IMR-90 (cell line): ENCODE measurements at places on chromosomes 16 and 17. TPM values are rescaled to one million over a fixed set of nuclear protein-coding genes. Genes with fewer than 3 reads are reported as not detected.

DNA sequence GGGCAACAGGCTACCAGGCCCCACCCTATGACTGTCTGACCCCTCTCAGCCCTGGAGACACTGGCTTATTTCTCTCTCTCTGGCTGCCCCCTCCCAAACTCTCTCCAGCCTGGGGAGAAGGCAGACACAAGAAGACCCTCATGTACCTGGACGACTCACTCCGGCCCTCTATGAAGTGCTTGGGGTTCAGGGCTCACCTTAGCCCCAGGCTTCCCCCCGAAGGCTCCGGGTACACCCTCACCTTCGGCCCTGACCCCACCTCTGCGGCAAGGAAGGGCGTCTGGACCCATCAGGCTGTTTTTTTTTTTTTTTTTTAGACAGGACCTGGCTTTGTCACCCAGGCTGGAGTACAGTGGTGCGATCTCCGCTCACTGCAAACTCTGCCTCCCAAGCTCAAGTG, 906 bp upstream of the CARMIL2 start:
- no peak for DNase-seq

DNA sequence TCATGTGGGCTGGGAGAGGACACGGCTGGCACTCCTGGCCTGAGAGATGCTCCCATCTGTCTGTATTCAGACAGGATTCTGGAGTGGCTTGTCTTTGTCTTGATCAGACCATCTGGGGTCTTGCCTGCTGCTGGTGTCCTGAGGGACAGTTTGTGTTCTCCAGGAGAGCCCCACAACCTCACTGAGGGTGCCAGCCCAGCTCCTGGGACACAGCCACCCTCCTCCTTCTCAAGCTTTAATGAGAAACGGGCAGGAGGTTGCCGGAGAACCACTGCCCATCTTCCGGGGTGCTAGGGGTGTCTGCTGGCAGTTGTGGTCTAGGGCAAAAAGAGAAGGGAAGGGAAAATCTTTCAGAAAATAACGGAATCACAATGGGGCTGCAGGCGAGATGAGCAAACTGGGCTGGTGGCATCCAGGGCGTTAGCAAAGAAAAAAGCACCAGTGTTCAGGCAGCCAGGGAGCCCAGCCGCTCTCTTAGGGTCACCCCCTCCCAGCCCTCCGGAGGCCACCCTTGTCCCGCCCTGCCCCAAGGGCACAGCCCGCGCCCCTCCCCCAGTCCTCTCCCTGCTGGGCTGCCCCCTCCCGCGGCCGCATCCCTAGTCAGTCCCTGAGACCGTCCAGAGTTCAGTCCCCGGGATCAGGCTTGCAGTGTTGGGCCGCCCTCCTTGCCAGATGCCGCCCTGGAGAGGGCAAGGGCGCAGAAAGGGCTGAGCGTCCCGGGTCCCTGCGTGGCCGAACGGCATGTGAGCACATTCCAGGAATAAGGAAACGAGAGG, 824.7 kb downstream of the KCNJ18 start:
- DNase-seq = no peak

- DNase-seq = no peak
Measured at GRCh38 chr17:3910420-3911270, 5.6 kb downstream of the P2RX1 start.

DNA sequence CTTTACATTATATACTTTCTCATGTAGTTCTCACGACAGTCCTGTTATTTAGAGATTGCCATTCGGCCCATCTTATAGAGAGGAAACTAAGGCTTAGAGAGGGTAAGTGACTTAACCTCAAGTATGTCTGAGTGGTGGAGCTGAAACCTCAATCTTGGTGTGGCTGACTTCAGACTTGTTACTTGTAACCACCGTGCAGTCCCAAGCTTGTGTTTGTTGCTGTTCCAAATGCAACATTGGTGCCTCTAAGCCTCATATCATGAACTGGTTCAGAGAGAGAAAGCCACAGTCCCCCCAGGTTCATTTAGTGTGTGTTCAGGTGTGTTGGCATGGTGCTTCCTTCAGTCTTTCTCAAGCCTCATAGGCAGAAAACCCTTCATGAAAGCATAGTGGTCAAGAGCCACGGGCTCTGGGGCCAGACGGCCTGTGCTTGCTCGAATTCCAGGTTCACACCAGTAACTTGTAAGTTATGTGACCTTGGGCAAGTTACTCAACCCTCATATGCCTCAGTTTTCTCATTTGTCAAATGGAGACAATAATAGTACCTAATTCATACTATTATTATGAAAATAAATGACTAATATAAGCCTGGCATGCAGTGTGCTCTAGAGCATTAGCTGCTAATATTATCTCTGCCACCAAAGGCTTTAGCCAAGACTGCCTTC, 39.9 kb downstream of the CDH1 start:
- no peak for DNase-seq

Gene TLCD1
- total RNA-seq = 3.6 and 3.9 TPM in 2 replicates
